ENCODE measurements at places on chromosomes 7 and 10.

- no peak for DNase-seq
Observed at GRCh38 chr10:3425716-3426115, 253.1 kb upstream of the PITRM1 start.

- DNase-seq = no peak
Observed at GRCh38 chr7:131238347-131238931, 89.2 kb upstream of the MKLN1 start.

DNA sequence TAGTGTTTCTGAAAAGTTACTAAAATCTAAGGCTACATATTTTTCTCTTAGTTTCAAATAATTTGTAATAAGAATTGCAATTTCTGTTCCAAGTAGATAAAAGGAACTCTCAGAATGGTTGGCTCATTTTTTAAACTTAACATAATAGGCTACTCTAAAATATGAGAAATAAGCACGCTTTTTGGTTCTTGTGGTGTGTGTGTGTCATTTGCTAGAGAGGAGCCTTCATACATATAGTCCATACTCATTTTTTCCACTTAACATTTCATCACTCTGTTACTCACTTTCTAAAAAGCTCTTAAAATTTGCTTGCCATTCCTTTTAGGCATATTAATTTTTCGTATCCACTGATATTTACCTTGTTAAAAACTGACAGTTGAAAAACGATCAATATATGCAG is 74.0 kb upstream of the VWDE start:
- no peak for DNase-seq

DNA sequence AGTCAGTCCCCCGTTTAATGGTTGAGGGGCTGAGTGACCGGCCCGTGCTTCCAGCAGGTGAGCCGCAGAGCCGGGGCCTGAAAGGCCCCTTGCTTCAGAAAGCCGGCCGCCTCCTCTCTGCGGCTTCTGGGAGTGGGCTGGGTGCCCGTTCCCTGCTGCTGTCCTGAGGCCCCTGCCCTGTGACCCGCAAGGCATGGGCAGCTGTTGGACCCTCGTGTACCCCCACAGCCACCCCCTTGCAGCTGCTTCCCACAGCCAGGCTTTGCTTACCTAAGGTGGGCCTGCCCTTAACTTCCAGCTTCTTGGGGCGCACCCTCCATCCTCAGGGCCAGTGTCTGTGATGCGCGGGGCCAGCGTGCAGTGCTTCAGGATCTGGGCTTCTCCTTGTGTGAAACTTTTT is 26.6 kb downstream of the PFKFB3 start:
- DNase-seq = no peak

DNA sequence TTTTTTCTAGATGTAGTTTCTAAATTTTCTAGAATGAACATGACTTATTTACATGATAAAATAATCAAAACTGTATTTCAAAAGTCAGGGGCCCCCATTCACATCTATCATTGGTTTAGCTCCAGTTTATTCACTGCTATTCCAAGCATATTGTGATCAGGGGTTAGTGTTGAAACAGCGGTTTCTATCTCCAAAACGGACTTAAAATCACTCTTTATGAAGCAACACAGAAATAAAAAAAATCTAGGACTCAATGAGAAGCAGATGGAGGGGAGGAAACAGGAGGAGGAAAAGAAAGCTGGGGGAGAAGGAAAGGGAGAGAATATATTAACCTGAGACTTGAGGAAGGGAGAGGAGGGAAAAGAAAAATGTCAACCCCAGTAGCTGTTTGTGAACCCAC is 14.8 kb upstream of the CH25H start:
- no peak for DNase-seq

- no peak for DNase-seq
Observed at GRCh38 chr7:31853380-31853779, 166.4 kb downstream of the PPP1R17 start.

- no peak for DNase-seq
Observed at GRCh38 chr10:79052291-79053080, 16.3 kb upstream of the ZMIZ1 start.

GRCh38 chr7:39633563-39634477 is 10.4 kb downstream of the RALA start:
- no peak for DNase-seq

DNA sequence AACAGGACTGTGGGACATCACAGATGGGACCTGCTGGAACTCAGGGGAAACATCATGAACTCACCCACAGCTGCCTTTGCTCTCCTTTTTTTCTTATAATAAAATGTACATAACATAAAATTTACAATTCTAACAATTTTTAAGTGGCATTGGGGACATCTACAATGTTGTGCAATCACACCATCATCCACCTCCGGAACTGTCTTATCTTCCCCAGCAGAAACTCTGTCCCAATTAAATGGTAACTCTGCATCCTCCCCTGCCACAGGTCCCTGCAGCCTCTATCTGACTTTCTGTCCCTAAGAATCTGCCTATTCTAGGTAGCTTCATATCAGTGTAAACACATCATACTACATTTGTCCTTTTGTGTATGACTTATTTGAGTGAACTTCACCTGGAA is 19.4 kb upstream of the TMEM72 start:
- no peak for DNase-seq

All from activated T-cell treated with anti-CD3 and anti-CD28 coated beads, Interleukin-2, amount 50 U/mL, for 24 hours (primary cell).